ENCODE measurements at places on chromosomes 5 and 9.
A peak's percentile ranks its signal among the peaks of the same experiment; 100 is the strongest.

- DNase-seq, result no peak
Observed at GRCh38 chr9:4416467-4416866, 73.8 kb upstream of the SLC1A1 start.

DNA sequence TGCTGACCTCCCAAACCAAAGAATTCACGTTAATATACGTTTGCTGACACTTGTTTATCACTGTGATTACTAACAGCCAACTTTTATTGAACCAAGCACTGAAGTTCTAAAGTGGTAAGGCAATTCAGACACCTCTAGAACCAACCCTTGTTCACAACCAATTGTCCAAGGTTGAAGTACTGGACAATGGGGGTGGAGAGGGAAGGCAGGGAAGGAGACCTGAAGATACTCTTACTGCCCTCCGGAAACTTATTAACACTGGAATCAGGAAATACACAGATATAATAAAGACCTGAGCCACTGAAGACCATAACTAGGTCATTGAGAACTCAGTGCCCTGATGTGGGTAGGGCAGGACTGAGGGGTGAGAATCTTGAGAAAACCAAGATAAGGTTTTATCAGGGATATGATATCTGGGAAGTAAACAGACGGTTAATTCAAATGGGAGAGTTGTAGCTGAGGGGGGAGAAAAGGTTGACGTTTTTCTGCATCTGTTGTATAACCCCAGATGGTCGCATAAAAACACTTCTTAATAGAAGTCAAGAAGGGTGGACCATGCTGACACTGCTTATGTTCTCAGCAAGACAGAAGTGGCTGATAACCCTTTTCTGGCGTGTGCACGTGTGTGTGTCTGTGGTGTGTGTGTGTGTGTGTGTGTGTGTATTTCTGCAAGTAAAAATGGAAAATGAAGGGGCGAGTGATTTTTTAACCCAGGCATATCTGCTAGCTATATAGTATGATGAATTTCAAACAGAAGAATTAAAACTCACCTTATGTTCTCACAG, 125.9 kb downstream of the LHFPL2 start:
- no peak for DNase-seq

DNA sequence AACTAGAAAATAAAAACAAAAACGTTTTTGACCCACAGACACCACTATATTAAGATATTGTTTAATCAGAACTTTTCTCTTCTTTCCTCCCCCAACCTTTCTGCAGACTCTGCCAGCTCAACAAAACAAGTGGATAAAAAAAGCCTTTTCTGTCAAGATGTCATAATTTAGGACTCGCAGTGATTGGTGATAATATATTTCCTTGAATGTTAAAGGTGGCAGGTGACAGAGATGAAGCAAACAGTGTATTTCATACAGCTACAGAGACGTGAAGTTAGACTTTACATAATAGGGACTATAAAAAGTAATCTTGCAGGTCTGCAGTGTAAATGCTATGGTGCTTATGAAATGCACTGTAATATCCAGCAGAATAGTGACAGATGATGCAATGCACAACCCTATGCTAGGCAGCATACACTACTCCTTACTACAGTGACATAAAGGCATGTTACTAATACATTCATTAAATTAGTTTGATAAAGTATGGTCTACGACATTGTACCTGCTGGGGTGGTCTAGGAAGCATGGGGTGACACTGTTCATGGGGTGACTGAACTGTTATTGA, 326.7 kb upstream of the GRAMD2B start:
- no peak for DNase-seq

DNA sequence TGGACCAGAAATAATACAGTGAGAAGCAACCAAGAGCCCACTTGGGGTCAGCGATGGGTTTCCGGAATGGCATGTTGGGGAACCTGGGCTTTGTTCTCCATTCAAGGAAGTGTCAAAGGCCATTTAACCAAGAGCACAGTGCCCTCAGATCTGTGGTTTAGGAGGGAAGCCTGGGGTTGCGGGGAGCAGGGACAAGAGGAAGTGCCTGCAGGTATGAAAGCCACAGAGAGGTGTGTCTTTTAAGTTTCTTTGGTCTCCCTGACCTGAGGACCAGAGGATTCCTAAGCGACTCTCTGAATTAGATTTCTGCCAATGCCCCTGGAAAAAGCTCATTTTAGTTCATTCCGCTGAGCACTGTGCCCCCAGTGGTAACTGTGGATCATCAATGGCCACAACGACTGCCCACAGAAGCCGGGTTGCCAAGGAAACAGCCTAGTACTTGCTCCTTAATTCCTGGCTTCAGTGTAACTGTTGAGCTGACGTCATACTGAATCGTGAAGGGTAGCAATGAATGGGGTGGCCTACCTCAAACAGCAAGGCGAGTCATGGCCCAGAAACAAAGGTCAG, 107.3 kb upstream of the SPIN1 start:
- peak; percentile 18 for DNase-seq

DNA sequence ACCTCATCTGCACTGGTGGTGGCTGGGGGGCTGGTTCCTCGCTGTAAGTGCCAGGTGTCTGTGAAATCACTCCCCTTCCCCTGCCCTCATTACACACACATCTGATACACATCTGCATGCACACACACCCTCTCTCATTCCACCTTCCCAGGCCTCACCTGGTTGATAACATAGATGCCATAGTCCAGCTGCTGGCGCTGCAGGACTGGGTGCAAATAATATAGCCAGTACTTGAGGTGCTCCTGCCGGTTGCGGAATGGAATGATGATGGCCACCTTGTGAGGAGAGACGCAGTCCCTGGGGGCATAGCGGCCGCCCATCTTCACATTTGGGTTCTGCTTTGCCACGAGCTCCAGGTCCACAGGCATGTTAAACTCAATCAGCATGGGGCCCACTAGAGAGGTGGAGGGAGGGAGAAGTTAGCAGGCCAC, 32.1 kb downstream of the B4GALT1 start:
- no peak for DNase-seq

DNA sequence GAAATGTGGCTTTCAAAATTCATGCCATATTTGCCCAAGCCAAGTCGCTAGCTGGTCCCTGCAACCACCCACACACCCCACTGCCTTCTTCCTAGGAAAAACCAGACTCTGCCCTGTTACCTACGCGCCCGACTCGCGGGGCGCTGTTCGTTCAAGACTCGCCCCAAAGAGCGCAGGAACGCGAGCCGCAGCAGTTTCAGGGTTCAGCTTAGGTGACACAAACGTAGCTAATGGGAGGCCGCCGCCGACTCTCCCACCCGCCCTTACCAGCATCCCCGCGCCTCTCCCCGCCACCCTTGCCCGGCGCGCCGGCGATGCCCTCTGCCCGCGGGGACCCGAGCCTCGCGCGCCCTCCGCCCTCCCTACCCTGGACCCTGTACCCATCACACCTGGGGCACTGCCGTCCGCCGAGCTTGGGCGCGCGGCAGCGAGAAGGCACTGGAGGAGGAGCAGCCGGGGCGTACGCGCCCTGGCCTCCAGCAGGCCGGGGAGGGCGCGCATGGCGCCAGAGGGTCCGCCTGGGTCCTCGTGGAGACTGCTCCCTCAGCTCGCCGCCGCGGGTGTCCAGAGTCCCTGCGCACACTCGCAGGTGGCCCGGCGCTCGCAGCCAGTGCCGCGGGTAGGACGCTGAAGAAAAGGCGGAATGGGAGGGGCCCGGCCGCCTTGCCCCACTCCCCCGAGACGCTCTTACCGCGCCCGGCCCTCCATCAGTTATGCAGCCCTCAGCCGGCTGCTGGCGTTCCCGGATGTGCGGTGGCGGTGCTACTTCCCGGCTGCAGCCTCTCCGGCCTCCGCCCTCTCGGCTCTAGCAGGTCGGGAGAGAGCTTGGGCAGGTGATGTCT, at the start of gene EMB:
Gene EMB, minus strand, starts transcription at position 638 of the 842 bp plus-strand sequence. Its CDS starts 137 bp downstream, at position 501.
- peak; percentile 50 for DNase-seq

DNA sequence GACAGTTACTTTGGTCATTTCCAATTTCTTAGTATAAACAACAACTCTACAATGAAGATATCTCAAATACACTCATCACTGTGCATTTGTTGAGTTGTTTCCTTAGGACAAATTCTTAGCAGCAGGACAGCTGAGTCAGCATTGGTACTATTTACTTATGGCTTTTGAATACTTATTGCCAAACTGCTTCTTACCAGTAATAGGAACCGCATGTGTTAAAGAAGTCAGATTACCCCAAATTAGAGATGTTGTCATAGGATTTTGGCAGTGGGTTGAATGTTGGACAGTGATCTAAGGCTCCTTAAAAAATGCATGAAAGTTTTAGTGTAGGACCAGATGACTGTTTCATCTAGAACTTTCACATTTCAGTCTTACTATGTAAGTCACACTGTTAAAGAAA, 280.1 kb upstream of the DMRT1 start:
- DNase-seq, result no peak

- DNase-seq, result no peak
Observed at GRCh38 chr5:77103457-77103856, 16.4 kb upstream of the ZBED3 start.

GRCh38 chr5:91495699-91496098, 112.6 kb upstream of the ARRDC3 start:
- DNase-seq, result no peak

- peak; percentile 6 for DNase-seq
Observed at GRCh38 chr5:174725261-174725990, 1.0 kb downstream of the MSX2 start.

GRCh38 chr5:166595274-166595951, 1696.0 kb upstream of the WWC1 start:
- DNase-seq, result no peak

DNA sequence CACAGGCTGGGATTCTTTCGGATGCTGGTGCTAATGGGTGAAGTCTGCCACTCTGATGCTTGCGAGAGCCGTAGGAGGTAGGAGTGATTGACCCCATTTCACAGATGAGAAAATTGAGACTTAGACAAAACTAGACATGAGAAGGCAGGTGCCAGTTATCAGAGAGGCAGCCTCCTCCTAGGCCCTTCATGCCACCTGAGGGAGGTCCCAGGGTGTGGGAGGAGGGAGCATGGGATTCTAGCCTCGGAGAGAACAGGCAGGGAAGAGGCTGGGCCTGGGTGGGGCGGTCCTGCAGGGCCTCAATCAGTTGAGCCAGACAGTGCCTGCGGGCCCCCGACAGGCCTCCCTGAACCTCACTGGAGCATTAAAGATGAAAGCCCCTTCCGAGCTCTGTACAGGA, 112.4 kb downstream of the COL23A1 start:
- DNase-seq, result no peak

GRCh38 chr9:137130176-137130755, 8.7 kb upstream of the GRIN1 start:
- DNase-seq, result peak; percentile 33

All from cardiac fibroblast (primary cell).